ENCODE measurements at places on chromosomes 1 and 21.

- no peak for DNase-seq
Measured at GRCh38 chr1:47951545-47952235, 45.5 kb downstream of the TRABD2B start.

- no peak for DNase-seq
Measured at GRCh38 chr1:34978921-34979320, 6.2 kb downstream of the TMEM35B start.

- no peak for DNase-seq
Measured at GRCh38 chr1:104163912-104164476, 414.3 kb downstream of the AMY1C start.

GRCh38 chr1:91567583-91567982 lies 66.9 kb downstream of the CDC7 start:
- no peak for DNase-seq

DNA sequence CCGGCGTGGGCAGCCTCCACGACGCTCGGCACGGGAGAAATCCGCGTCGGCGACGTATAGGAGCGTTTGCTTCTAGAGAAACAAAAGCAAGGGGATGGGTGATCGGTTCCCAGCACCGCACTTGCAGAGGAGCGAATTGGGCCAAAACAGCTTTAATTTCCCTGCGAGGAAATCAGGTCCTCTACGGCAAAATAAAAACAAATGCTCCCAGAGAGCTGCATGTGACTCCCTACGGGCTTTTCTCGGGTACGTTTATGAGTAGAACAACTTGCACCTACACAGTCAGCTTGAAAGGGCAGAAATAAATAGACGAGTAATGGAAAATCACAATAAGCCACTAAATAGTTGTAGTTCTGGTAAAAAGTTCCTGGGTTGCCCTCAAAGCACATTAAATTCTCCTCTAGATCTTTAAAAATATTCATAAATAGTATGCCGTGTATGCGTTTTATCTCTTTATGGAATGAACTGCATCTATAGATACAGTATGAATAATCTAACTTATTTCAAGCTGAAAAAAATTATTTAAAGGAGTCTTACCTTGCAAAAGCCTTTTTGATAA lies 1.2 kb downstream of the NHLH2 start:
- DNase-seq, result no peak

DNA sequence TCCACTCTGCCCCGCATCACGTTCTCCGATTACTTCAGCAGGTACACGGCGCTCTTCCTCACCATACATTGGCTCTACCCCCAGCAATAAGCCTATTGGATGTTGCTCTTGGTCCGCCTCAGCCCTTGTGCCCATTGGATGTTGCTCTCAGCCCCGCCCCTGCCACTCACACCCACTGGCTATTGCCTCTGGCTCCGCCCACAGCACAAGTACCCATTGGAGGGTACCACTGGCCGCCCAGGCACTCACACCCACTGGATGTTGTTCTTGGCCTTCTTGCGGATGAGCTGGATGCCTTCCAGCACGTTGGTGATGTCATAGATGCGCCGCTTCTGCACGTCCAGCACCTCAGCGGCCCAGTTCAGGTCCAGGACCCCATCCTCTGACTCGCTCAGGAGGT lies 9.4 kb downstream of the E2F2 start:
- no peak for DNase-seq

DNA sequence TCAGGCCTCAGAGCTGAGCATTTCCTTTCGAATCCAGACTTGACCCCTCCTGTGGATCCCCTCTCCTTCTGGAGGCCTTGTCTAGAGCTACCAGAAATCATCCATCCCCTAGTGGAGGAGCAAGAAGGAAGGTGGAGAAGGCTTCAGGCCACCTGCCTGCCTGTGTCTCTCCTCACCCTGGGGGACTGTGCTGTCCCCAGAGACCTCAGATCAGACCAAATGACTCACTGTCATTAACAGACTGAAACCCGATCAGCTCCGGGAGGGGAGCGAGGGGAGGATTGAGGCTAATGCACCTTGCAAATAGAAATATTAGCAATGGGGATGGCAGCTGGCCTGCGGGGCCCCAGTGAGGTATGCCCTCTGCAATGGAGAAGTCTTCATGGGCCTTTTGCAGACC lies 2.1 kb downstream of the MYBPH start:
- DNase-seq, result no peak

DNA sequence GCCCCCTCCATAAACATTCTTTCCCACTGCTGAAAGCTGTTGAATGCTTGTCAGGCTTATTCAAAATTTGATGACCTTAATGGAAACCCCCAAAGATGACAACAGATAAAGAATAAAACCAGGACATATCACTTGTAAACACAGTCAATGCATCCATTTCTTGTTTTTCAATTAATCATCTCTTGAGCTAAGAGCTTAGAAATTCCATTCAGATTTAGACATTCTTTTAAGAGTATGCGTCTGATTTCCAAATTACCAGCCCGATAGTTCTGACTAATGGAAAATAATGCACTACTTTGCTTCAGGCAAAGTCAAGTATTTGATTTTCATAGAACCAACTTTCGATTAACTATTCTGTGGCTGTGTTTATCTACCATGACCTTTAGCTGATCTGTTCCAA lies 100.6 kb upstream of the RUNX1 start:
- no peak for DNase-seq

DNA sequence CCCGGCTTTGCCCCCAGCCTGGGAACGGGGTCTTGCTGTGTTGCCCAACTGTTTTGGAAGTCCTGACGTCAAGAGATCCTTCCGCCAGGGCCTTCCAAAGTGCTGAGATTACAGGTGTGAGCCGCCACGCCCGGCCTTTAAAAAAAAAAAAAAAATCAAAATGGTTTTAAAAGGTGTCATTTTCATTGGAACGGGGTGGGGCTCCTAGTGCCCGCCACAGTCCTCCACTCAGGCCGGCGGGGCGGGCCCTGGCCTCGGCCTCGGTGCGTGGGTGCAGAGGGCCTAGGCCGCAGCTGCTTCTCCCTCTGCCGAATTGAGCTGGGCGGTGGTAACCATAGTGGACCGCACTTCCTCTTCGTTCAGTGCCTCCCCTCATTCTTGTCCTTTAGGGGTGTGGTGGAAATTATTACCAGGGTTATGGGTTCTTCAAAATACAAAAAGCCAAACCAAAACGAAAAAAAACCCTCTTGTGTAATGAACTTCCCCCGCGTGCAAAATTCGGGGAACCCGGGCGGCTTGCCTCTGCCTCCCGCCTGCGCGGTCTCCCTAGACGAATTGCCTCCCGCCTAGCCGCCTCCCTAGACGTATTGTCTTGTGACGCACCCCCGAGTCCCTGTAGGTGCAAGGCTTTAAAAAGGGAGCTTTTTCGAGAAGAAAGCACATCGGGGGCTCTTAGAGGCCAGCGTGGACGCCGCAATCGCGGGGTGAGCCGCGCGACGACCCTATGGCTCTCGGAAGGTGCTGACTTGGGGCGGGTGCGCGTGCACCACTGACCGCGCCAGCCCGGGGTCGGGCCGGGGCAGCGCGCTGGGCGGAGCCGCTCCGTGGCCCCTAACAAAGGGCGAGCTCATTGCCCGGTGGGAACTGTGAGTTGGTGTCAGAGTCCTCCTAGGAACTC lies 10.5 kb upstream of the SPEN start:
- peak; percentile 80 for DNase-seq

All from activated CD8-positive, alpha-beta memory T cell treated with anti-CD3 and anti-CD28 coated beads, Interleukin-2, amount 50 U/mL, for 48 hours (primary cell).